ENCODE measurements at places on chromosomes 11 and 22.
A peak's percentile ranks its signal among the peaks of the same experiment; 100 is the strongest.

DNA sequence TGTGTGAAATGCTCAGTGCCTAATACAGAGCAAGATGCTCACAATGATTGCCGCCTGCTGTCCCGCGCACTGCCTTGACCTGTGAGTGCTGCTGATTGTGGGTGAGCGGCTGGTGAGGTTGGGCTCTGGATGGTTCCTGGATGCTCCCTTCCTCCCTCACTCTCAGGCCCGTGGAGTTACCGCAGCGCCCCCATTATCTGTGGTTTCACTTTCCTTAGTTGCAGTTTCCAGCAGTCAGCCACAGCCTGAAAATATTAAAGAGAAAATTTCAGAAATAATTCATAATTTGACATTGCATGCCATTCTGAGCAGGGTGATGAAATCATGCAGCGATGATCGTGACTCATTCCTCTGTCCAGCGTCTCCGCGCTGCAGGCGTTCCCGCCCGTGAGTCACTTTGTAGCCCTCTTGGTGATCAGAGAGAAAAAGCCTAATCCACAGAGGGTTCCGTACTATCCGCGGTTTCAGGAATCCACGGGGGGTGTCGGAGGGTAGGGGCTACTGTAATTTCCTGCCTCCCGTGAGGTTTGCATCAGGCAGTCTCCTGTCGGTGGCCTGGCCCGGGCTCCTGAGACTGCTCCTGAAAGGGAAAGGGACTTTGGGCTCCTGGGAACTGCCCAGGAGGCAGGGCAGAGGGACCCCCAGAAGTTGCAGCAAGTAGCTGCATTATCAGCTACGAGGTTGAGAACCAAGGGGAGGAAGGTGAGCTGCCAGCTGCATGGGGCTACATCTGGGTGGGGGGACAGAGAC is 10.6 kb downstream of the RPL3 start:
- DNase-seq: no peak

- no peak for DNase-seq
These were observed 977 bp upstream of the PGGHG start for GRCh38 chr11:287821-288477.

GRCh38 chr22:26564181-26564580 is 25.8 kb downstream of the TPST2 start:
- DNase-seq: no peak

DNA sequence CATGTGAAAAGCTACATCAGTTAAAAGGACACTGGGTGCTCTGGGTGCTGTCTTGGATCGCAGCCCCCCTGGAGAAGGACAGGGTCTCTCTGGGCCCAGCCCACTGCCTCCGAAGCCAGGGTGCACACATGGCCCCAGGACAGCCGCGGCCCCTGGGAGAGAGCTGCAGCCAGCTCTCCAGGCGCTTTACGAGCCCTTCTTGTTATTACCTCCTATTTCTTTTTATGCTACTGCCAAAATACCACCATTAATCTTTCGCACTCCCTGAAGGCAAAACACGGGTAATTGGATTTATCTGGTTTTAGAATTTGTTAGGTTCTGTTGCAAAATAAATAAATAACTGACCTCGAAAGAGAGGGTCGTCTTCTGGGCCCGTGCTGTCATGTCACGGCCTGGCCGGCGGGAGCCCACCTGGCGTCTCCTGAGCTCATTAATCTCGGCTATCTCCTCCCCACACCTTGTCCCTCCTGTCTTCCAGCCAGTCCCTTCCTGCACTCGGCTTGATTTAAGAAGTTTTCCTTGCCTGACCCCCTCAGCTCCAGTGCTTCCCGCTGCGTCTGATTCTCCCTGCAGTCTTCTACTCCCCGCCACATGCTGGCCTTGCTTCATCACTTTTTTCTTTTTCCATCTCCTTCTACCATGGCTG is 611.7 kb downstream of the OPCML start:
- DNase-seq: no peak

DNA sequence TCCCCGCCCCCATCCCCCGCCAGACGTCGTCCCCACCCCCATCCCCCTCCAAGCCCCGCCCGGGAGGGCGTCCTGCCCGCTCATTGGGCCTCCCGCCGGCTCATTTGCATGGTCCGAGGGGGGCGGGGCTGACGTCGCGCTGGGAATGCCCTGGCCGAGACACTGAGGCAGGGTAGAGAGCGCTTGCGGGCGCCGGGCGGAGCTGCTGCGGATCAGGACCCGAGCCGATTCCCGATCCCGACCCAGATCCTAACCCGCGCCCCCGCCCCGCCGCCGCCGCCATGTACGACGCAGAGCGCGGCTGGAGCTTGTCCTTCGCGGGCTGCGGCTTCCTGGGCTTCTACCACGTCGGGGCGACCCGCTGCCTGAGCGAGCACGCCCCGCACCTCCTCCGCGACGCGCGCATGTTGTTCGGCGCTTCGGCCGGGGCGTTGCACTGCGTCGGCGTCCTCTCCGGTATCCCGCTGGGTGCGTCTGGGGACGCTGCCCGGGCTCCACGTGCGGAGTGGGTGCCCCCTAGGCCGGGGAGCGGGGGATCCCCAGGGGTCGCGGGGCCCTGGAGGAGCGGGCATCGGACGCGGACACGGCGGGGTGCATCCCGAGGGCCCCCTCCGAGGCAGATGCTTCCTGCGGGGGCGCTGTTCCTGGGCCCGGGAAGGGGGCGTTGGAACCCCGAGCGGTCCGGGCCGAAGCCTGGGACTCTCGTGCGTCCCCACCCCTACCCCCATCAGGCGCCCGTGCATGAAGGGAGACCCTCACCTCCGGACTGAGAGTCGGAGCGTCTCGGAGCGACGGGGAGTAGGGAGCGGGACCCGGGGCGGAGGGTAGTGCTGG is at the start of gene PNPLA3:
Gene PNPLA3 (plus strand): TSS at position 175 of the 834 bp plus-strand sequence. CDS start 107 bp downstream, at position 282.
- peak; percentile 95 for DNase-seq

- no peak for DNase-seq
These were observed 11.5 kb downstream of the CD44 start for GRCh38 chr11:35150454-35150853.

GRCh38 chr22:38523479-38523878 is 17.4 kb upstream of the DDX17 start:
- no peak for DNase-seq

DNA sequence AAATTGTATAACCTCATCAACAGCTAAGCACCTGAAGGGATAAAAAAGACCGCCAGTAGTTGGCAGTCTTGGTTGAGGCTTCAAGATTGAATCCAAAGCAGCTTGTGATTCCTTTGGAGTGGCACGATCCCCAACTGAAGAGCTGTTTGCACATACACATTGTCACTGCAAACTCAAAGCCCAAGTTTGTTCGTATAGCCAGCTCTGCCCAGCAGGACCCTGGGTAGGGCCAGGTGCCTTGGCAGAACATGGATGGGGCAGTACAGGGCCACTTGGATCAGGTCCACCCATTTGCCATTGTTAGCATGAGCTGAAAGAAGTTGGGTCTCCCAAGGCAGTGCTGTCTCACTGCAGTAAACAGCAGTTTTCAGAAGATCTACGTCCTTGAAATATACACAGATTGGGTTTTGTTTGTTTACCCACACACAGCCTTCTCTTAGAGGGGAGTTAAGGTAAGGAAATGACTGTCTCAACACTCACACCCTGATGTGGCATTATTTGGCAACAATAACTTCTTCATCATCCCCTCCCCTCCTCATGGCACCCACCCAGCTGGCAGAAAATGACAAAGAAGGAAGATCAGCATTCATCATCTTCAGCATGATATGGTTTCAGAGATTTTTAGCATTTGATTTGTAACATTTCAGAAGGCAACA is 132.9 kb downstream of the COMMD9 start:
- DNase-seq: no peak

DNA sequence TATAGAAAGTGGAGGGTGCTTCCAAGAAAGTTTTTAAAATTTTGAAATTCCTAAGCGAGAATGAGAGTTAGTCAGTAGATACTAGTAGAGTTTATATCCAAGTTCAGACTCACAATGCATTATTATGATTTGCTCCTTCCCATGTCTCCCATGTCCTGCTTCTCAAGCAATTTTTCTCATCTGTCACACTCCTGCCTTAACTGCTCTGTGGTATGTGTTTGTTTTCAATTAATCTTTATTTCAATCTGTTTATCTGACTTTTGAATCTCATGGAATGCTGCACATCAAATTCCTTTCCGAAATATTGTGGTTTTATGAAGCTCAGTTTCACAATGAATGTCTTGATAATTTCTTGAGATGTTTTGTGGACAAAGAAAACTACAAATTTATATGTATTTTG is 18.1 kb downstream of the THY1 start:
- no peak for DNase-seq

GRCh38 chr22:34639911-34640310 is 426.0 kb upstream of the ISX start:
- no peak for DNase-seq

- no peak for DNase-seq
These were observed 4.6 kb downstream of the TNRC6B start for GRCh38 chr22:40182231-40182835.

DNA sequence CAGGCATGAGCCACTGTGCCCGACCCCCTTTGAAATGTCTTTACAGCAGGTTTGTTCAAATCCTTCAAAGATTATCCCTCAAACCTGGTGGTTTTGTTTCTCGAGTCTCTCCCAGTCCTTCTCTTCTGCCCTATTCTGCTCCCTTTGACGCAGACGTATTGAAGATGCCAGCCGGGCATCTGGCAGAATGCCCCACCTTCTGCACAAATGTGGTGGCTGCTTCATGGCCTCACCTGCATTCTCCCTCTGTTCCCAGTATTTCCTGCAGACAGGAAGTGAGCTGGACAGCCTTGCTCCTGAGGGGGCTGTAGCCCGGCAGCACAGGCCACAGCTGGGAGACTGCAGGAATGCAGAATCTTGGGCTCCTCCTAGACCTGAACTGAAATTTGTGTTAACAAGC is 4.8 kb upstream of the NAP1L4 start:
- peak; percentile 8 for DNase-seq

GRCh38 chr11:46826310-46827044 is 19.6 kb downstream of the CKAP5 start:
- DNase-seq: peak; percentile 87

DNA sequence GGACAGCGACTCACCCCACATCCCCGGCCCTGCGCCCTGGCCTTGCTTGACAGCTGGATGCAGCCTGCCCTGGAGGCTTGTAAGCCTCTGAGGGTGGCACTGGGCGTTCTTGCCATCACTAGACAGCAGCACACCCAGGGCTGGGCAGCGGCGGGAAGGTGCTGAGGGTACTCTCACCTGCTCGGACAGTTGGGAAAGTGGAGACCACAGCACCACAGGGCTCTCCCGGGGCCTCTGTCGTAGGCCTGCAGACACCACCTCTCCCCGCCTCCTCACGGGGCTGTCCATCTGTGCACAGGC is 18.8 kb upstream of the BRSK2 start:
- DNase-seq: no peak

All from right hindlimb (tissue), 1 donor.